ENCODE measurements at places on chromosomes 16 and 17.

- no peak for DNase-seq
Observed at GRCh38 chr16:75218256-75219076, at the start of gene CTRB1. Gene CTRB1 (plus strand): TSS chr16:75218988. CDS start chr16:75219008, 20 bp downstream.

DNA sequence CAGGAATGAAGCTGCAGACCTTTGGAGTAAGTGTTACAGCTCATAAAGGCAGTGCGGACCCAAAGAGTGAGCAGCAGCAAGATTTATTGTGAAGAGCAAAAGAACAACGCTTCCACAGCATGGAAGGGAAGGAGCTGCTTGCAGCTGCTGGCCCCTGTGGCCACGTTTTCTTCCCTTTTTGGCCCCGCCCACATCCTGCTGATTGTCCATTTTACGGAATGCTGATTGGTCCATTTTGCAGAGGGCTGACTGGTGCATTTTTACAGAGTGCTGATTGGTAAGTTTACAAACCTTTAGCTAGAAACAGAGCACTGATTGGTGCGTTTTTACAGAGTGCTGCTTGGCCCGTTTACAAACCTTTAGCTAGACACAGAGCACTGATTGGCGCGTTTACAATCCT lies 841.5 kb downstream of the CDH11 start:
- DNase-seq, result no peak

GRCh38 chr17:38709864-38710603 lies 5.0 kb downstream of the MLLT6 start:
- DNase-seq, result no peak

- peak; percentile 18 for DNase-seq
Observed at GRCh38 chr16:46974352-46974751, 878 bp upstream of the DNAJA2 start.

- peak; percentile 44 for DNase-seq
Observed at GRCh38 chr16:22321340-22322001, 24.3 kb downstream of the POLR3E start.

- DNase-seq, result no peak
Observed at GRCh38 chr16:17336530-17336900, 134.2 kb downstream of the XYLT1 start.

DNA sequence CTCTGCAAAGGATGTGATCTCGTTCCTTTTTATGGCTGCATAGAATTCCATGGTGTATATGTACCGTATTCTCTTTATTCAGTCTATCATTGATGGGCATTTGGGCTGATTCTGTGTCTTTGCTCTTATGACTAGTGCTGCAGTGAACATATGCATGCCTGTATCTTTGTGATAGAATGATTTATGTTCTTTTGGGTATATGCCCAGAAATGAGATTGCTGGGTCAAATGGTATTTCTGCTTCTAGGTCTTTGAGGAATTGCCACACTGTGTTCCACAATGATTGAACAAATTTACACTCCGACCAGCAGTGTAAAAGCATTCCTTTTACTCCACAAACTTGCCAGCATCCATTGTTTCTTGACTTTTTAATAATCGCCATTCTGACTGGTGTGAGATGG lies 60.2 kb upstream of the ADORA2B start:
- DNase-seq, result no peak
